Effector CD4-positive, alpha-beta T cell (primary cell): ENCODE measurements at places on chromosomes 3 and 15.

GRCh38 chr3:43769885-43770425, 79.2 kb downstream of the ABHD5 start:
- no peak for DNase-seq

- no peak for DNase-seq
These were observed 17.5 kb downstream of the ABCF3 start for GRCh38 chr3:184203526-184203925.

- no peak for DNase-seq
These were observed 392.2 kb downstream of the KCNH8 start for GRCh38 chr3:19540464-19540863.

GRCh38 chr15:44722011-44722410, 10.7 kb downstream of the B2M start:
- DNase-seq: no peak

GRCh38 chr3:139227165-139227564, 116.7 kb upstream of the MRPS22 start:
- no peak for DNase-seq

DNA sequence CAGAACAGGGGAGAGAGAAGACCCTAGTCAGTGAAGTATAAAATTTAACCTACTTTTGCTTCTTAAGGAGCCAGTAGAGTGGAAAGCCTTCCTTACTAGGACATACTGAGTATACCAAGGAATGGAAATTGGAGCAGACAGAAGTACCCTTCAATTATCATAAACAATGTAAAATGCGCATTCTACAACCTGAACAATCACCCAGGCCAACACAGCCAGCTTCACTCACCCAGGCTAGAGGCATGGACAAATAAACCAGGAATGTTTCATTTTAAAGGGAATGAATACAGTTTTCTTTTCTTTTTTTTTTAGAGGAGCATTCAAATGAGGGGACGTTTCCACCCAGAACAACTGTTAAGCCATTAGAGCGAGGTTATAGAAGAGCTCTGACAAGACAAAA, 41.9 kb upstream of the PLXND1 start:
- DNase-seq: no peak

- DNase-seq: no peak
These were observed 200.6 kb upstream of the ROBO1 start for GRCh38 chr3:79968418-79968817.
